ENCODE measurements at places on chromosomes 1 and 21.

- DNase-seq, result no peak
These were observed 2.9 kb upstream of the FCMR start for GRCh38 chr1:206924592-206925105.

DNA sequence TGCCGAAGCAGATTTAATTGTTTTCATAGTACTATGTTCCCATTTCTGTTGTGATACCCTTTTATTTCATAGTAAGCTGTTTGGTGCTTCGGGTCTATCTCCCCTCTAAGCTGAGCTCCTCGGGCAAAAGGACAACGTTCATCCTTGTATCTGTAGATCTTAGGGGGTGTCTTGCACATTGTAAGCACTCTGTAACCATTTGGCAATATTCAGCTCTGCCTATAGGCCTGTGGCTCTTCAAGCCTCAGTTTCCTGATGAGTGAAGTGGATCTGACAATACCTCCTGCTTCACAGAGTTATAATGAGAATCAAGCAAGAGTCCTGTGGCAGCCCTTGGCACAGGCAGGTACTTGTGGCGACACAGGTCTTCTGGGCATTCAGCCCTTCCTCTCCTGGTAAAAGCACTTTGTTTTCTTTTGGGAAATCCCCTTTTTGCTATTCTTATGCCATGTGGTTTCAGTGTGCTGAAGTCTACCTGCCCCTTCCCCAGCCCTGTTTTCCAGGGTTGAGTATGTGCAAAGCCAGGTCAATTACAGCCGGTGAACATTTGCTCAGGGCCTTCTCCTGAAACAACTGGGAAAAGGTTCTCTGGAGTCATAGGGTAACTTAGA is 8.5 kb upstream of the EXO1 start:
- no peak for DNase-seq

GRCh38 chr21:30577766-30578165 is 12.4 kb downstream of the KRTAP22-2 start:
- DNase-seq, result no peak

DNA sequence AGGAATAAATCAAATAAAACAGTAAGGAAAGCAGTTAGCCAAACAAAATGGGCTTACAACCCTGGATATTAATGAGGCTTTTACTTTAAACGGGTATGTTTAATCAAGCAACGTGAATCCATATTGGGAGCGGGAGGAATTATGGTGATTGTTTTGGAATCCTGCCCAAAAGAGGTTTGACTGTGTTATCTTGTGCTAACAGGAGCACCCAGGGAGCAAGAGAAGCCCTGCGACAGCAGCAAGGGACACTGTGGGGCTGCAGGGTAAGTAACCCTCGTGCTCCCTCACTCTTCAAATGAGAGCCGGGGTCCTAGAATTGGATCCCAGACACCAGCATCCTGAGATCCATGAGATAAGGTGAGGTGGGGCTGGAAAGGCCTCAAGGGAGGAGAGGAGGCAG is 72.6 kb upstream of the PGBD5 start:
- DNase-seq, result no peak

- DNase-seq, result no peak
These were observed 264.3 kb downstream of the RHOU start for GRCh38 chr1:228999446-229000170.

- no peak for DNase-seq
These were observed 14.2 kb downstream of the MTOR start for GRCh38 chr1:11248169-11248568.

Measured in fibroblast of skin of right quadriceps (primary cell).